ENCODE measurements at places on chromosomes 11 and 22.
A peak's percentile ranks its signal among the peaks of the same experiment; 100 is the strongest.

DNA sequence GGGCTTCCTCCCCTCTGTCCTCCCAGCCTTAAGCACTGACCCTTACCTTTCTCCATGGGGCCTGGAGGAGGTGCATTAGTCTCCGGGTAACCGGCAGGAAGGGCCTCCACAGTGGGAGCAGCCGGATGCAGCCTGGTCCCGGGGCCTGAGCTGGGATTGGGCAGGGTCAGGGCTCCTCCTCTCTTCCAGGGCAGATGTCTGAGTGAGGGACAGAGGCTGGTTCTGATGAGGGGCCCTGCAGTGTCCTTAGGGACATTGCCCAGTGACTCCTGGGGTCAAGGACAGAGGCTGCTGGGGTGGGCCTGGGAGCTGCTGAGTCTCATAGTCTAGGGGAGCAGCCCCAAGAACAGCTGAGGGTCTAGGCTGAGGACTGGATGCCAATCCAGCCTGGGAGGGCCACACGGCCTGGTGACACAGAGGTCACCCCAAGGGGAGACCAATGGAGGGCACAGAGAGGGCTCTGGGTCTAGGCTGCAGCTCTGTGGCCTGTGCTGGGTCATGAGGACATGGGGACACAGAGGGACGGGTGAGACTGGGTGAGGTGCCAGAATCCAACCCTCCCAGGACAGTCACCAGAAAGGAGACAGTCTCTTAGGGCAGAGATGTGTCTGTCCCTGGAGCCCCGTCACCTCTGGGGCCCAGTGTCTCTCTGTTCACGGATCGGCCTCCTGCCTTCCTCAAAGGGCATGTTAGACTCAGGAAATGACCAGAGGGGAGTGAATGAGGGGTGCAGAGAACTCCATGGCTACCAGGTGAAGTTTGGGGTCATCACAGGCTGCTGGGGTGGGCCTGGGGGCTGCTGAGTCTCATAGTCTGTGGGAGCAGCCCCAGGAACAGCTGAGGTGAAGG, 6.5 kb downstream of the IGLL5 start:
- no peak for DNase-seq

DNA sequence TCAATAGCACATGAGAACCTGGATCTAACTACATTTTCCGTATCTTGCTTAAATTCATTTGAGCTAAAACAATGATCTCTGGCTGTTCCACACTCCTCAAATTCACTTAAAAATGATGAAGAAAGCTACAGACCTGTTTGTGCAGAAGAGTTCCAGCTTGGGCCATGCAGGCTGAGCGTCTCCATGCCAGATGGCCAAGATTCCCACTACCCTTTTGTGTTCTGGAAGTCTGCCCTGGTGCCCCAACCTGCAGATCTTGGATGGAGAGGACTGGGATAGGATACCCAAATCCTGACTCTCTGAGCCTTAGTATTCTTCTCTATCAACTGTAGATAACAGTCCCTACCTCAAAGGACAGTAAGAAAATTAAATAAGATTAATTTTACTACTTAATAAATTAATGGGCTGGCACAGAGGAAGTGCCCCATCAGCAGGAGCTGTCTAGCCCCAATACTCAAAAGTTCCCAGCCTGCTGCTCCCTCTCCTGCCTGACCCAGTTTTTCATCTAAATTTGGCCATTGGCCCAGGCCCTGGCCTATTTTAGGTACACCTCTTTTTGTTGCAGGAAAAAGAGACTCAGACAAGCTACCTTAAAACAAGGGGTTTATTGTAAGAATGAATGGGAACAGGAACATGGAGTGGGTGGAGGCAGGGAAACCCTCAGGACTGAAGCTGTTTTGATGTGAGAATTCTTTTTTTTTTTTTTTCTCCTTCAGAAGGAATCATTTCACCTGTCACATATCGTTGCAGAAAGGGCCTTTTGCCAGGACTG, 81.4 kb upstream of the GRK3 start:
- no peak for DNase-seq

DNA sequence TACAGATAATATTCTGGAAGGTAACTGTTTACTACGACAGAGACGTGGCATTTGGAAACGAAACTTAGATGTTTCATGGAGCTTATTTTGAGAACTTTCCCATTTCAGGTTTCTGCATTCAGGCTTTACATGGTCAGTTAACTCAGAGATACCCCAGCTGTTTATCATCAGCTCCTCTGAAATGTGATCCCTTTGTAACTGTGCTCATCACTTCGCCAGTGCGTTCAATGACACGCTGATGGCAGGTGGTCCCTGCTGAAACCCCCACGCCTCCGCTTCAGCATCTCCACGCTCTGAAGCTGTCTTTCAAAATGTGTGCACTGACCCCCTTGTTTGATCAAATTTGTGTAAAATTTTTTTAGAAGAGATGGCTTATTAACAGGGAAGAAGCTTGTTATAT, 30.5 kb downstream of the ALG12 start:
- no peak for DNase-seq

- no peak for DNase-seq
These were observed 25.5 kb downstream of the KCNJ5 start for GRCh38 chr11:128916681-128917080.

- no peak for DNase-seq
These were observed 16.6 kb downstream of the ARHGEF17 start for GRCh38 chr11:73324665-73325035.

GRCh38 chr11:32115446-32115845, 24.6 kb downstream of the RCN1 start:
- DNase-seq: no peak

GRCh38 chr22:19579880-19580279, 55.7 kb upstream of the CLDN5 start:
- no peak for DNase-seq

DNA sequence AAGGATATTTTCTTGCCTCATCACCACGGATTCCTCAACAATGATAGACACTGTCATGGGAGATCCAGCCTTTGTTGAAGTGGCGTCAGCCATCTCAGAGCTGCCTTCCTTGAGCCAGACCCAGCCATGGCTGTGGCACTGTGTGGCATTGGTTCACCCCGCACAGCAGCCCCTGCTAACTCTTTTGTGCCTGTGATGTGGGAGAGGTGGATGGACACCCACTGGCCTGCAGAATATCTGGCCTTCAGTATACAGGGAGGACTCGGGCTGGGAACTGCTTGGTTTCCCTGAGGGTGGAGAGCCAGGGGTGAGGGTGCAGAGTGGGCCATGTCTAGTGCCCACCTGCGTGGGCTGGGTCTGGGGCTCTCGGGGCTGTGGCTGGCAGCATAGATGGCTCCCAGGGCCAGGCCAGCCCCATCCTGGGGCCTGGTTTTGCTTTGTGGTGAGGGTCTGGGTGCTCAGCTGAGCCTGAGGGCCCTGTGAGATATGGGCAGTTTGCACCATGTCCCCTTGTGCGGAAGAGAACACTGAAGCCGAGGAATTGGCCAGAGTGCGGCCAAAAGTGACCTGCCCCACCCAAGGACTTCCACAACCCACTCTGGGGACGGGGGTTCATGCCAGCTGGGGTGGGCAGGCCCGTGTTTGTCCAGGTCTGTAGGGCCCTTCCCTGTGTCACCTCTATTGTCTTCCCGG, 6.1 kb downstream of the CLDN5 start:
- DNase-seq: no peak

GRCh38 chr22:45477366-45478107, 25.1 kb upstream of the FBLN1 start:
- DNase-seq: no peak

GRCh38 chr22:29095459-29095858, 22.6 kb downstream of the KREMEN1 start:
- DNase-seq: no peak

GRCh38 chr11:111778047-111778558, 11.9 kb upstream of the PPP2R1B start:
- no peak for DNase-seq

DNA sequence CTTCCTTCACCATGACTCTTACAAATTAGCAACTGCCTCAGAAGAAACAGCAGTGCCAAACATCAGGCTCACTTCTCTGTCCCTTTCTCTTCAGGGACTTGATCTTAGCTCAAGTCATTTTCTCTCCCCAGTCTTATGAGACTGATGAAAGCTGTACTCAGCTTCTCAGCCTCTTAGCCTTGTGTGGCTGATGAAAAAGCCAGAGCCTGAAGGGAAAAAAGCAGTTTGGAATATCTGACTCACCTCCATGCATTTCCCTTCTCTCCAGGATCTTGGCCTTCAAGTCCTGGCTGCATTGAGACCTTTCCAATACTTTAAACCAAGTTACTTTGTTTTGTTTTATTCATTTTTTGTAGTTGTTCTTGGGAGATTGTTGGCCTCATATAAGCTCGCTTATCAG, 195.9 kb downstream of the SPON1 start:
- DNase-seq: no peak

DNA sequence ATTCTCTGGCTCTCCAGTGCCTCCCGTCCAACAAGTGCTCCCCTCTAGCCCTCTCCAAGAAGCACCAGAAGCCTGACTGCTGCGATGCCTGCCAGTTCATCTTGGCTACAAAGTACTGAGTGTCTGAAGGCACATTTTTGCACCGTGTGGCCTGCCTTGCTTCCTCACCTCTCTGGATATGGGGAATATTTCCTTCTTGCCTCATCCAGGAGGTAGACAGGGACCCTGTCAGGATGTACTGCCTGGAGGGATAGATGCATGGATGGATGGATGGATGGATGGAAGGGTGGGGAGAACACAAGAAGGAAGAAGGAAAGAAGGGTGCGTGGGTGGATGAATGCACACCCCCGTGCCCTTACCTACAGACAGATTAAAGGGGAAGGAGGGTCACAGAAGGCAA, 27.6 kb downstream of the KCTD17 start:
- DNase-seq: no peak

- DNase-seq: peak; percentile 72
These were observed 650 bp downstream of the PPM1F start for GRCh38 chr22:21951931-21952465.

DNA sequence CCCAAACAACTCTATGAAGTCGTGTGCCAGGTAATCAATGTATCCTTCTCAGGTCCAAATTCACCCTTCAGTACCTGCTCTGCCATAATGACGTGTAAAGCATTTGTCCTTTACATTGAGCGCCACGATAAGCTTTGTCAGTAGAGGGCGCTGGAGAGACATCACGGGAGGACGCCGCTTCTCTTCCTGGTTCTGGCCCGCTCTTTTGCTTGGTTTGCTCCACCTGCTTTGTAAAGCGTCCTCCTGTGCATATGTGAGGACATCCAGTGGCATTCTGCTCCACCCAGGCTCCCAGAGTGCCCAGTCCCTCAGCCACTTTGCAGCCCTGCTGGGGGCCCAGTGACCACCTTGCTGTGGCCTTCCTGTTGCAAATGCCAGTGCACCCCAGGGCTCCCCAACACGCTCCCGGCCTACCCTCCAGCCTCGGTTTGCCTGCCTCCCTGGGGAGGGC, 61.1 kb downstream of the WT1 start:
- peak; percentile 9 for DNase-seq

GRCh38 chr11:9146477-9146876, 55.1 kb upstream of the SCUBE2 start:
- DNase-seq: no peak

GRCh38 chr22:20471126-20471833, 24.3 kb downstream of the KLHL22 start:
- DNase-seq: peak; percentile 16

GRCh38 chr11:90453525-90453924, 230.7 kb upstream of the CHORDC1 start:
- no peak for DNase-seq

DNA sequence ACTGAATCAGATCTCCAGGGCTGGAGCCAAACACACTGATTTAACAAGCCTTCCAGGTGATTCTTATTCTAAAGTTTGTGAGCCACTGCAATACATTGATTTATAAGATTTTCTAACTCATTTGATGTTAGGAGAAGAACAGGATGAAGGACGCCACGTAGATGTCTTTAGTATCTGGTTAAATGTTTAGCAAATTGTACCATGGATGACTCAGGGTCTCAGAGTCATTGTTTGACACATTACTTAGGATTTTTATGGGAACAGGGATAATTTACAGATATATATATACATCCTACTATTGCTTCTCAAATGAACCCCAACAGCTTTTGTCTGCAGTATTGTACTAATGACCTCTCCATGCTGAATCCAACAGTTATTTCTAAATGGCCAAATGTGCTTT, 143.1 kb upstream of the DDI1 start:
- no peak for DNase-seq

- no peak for DNase-seq
These were observed 445.6 kb downstream of the TBC1D22A start for GRCh38 chr22:47207846-47208554.

DNA sequence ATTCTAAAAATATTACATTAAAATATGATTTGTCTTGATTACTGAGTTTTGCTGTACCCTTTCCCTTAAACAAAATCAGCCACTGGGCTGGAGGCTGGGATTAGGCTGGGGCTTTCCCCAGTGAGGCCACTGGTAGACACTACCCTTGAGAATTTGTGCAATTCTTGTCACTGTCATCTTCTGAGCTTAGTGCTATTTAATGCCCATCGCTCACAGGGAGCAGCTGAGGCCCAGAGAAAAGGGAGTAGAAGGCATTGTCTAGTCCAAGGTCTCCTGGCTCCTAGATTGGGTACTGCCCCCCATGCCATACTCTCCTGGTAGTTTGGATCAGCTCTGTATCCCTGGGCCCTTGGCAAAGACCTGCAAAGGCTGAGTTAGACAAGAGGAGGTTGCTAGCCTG, 6.7 kb downstream of the CHRM1 start:
- DNase-seq: no peak

DNA sequence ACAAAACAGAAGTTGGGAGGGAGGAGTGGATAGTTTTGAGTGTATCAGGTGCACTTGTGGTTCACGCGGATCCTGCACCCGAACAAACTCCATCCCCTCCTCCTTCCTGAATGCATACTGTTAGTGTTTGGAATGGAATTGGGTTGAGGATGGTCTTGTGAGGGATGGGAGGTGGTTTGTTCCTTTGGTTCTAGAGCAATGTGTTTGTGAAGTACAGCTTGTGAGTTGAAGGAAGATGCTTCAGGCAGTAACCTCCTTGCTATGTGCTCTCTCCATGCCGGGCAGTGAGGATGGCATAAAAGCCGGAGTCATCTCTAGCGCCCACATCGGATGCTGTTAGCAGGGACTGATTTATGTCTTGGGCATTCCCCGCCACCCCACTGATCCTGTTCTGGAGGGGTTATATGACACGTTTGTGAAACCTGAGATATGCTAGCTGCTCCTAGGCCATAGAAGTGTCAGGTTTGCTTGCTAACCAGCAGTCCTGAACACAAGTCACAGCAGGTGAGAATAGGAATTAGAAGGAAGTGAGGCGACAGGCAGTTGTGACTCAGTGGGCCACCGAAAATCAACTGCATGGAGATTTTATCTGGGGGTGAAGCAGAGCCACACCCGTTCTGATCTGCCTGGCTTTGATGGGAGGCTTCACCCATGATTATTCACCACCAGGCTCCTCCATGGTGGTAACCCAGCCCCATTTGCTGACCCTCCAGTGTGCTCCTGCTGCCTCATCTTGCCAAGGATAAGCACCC, 2.2 kb downstream of the BCR start:
- peak; percentile 80 for DNase-seq

GRCh38 chr22:25729016-25729995, 12.7 kb upstream of the MYO18B start:
- DNase-seq: no peak

GRCh38 chr11:116906479-116906878, 69.1 kb upstream of the APOA1 start:
- DNase-seq: no peak

DNA sequence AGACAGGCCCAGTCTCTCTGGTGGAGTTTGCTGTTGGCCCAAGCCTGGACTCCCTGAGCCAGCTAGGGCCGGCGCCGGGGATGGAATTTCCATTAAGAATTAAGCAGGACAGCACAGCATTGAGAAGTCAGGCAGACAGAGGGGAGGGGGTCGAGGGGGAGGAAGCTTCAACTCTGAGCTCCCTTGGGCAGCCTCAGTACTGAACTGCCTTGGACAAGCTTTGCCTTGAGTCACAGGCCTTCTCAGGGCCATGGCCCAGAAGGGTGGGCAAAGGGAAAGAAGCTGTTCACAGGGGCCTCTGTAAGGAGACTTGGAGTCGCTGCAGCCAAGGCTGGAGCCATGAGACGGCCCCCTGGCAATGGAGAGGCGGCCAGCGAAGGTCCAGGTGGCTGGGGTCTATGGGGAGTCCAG, 2.6 kb upstream of the INSC start:
- no peak for DNase-seq

Measured in epithelial cell of esophagus (primary cell).